ENCODE measurements at places on chromosomes 7 and 10. TPM values are rescaled to one million over a fixed set of nuclear protein-coding genes. Genes with fewer than 3 reads are reported as not detected.

Gene RNLS
- 10.2 TPM for total RNA-seq

Gene NUTM2D
- total RNA-seq, result 0.62 TPM

Gene EGR2
- 1.6 TPM for total RNA-seq

Gene OR13A1
- total RNA-seq, result not detected

Measured in uterine smooth muscle cell (primary cell).